ENCODE measurements at places on chromosomes 11 and 22.
A peak's percentile ranks its signal among the peaks of the same experiment; 100 is the strongest.

- peak; percentile 50 for DNase-seq
These were observed 6.7 kb upstream of the CCDC90B start for GRCh38 chr11:83292709-83293456.

DNA sequence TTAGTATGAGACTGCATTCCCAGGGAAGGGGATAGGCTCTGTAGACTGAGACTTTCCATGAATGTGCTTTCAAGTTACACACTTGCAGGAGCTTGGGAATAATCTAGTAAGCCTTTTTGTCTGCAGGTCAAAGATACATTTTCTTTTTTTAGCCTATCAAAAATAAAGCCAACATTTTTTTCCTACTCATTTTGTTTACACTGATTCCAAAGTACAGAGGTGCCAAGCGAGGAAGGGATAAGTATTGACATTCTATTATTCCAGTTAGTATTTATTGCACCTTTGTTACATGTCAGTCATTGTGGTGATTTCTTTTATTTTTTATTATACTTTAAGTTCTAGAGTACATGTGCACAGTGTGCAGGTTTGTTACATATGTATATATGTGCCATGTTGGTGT lies 413.0 kb upstream of the CHORDC1 start:
- no peak for DNase-seq

DNA sequence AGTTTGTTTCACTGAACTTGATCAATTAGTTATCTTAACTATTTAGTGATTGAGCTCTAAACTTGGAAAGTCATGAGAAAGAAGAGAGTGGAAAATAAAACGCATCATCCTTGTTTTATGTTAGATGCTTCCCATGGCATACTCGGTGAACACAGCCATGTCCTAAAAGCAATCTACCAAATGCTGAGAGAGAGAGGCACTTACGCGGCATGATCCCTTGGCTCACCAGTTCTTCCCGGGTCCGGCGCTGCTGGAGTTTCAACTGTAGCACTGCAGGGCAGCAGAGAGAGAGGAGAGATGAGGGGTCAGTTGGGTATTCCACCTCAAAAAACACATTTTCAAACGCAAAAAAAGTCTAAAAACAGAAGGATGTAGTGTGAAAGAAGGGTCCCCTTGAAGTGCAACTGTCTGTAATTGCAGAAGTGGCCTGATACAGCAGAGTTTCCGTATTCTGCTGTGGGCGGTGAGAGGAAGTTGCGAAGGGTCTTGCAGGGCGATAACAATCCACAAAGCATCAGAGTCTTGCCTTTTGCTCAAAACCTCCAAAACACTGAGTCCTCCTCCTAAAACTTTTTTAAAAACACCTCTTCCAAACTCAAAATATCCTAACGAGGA lies 92.7 kb downstream of the SGSM3 start:
- peak; percentile 55 for DNase-seq

GRCh38 chr11:9090488-9091043 lies 833 bp downstream of the SCUBE2 start:
- no peak for DNase-seq

Measured in germinal center (tissue), 1 donor.